Activated CD4-positive, alpha-beta T cell treated with anti-CD3 and anti-CD28 coated beads for 36 hours (primary cell): ENCODE measurements at places on chromosomes 5 and 9. TPM values are rescaled to one million over a fixed set of nuclear protein-coding genes. Genes with fewer than 3 reads are reported as not detected.
A peak's percentile ranks its signal among the peaks of the same experiment; 100 is the strongest.

- no peaks in the 10 kb centered on the region for H3K36me3 ChIP-seq
- H3K27me3 ChIP-seq: peaks cover 82% of the 10 kb centered on the region
- H3K4me1 ChIP-seq: peaks cover 25% of the 10 kb centered on the region
- peak overlapping the region; percentile 20 for H3K4me3 ChIP-seq
Observed at GRCh38 chr9:122219856-122220672, 8.7 kb downstream of the LHX6 start.

DNA sequence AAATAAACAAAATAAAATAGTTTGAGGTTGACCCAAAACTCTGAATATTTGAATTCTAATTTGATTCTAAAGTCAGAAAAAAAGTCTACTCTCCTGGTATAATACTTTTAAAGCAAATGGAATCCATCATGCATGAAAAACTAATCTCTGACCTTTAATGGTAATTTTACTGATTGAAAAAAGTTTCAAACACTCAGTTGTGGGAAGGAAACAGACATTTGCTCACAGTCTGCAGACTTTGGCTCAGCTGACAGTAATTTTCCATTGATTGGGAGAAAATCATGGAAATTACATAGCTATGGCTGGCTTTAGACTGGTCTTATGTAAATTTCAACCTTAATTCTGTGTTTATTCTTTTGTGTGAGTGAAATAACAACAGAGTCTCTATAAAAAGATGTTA is 574.3 kb downstream of the PDE4D start:
- H3K36me3 ChIP-seq: no peaks in the 10 kb centered on the region
- DNase-seq: no peak
- no peak overlapping the region for H3K4me3 ChIP-seq
- no peaks in the 10 kb centered on the region for H3K27me3 ChIP-seq

DNA sequence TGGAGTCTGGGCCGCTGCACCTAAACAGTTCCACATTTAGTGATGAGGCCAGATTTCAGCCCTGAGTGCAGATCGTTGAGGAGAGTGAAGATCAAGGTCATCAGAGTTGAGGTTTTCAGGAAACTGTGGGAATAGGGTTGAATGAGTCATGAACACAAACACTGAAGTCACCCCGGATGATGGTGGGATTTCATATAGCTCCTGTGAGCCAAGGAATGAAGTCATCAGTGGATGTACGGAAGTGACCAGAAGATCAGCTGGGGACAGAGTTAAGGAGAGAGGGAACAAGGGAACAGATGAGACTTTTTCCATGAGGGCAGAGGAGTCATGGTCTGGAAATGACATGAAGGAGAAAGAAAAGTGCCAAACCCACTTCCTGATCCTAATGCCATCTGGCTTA is 36.5 kb downstream of the PALM2AKAP2 start:
- H3K36me3 ChIP-seq: no peaks in the 10 kb centered on the region
- peaks cover 8% of the 10 kb centered on the region for H3K27me3 ChIP-seq
- no peaks in the 10 kb centered on the region for H3K4me1 ChIP-seq
- no peak overlapping the region for H3K4me3 ChIP-seq
- H3K27ac ChIP-seq: no peak overlapping the region

DNA sequence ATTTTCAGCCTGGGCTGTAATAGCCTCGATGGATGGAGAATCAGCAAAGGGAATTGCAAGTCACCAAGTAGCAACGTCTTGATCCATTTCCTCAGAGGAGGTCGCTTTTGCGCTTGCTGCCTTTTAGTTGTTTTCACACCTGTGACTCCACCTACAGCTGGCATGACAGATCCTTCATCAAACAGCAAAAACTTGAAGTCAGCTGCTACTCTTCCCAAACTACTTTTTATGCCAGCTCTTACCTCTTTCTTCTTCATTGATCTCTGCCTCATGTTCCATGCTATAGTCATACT is 107.7 kb downstream of the MAT2B start:
- no peak overlapping the region for H3K4me3 ChIP-seq
- no peak overlapping the region for H3K27ac ChIP-seq
- H3K36me3 ChIP-seq: no peaks in the 10 kb centered on the region
- DNase-seq: no peak
- H3K27me3 ChIP-seq: peaks cover 7% of the 10 kb centered on the region

SLC6A7 gene
- total RNA-seq: not detected

- DNase-seq: no peak
- no peak overlapping the region for H3K4me3 ChIP-seq
- H3K4me1 ChIP-seq: no peaks in the 10 kb centered on the region
Observed at GRCh38 chr5:122429545-122430318, 117.7 kb downstream of the SNCAIP start.

AGPAT2 gene
- total RNA-seq: 10.4 TPM

DNA sequence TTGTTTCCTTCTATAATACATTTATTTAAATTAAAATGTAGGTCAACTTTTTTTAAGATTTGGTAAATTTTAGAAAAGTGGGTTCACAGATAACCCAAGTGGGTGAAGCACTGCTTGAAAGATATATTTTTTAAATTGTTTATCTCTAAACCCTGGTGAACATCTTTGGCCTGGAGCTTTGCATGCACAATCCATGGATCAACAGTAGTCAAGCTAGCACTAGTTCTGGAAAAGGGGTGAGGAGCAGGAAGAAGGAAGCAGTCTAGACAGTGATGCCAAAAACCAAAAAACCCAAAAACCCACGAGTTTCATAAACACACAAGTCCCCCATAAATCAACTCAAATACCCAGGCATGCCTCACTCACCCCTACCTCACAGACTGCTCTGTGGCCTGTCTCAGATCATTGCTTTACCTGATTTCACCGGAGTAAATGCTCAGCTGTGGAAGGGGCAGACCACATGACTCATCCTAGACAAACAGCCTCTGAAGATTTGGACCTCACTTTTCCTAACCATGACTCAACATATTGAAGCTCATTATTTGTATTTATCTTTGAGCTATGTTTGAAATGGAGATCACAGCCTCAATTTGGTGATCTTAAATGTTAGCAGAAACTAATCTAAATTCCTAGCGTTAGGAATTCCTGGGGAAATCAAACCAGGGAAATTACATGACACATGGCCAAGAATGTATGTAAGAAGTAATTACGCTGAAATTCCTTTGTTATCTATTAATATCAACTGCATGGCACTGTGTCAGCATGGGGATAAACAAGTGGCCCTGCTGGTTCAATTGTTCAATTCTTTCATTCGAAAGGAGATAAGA is 149.6 kb downstream of the ZNF608 start:
- no peak overlapping the region for H3K4me3 ChIP-seq
- no peaks in the 10 kb centered on the region for H3K36me3 ChIP-seq
- DNase-seq: no peak
- peaks cover 11% of the 10 kb centered on the region for H3K27me3 ChIP-seq
- H3K27ac ChIP-seq: no peak overlapping the region
- no peaks in the 10 kb centered on the region for H3K4me1 ChIP-seq

- no peaks in the 10 kb centered on the region for H3K27me3 ChIP-seq
- no peaks in the 10 kb centered on the region for H3K36me3 ChIP-seq
- H3K4me3 ChIP-seq: no peak overlapping the region
Observed at GRCh38 chr9:29456940-29457339, 1883.7 kb upstream of the C9orf72 start.
